ENCODE measurements at places on chromosomes 3 and 15. TPM values are rescaled to one million over a fixed set of nuclear protein-coding genes. Genes with fewer than 3 reads are reported as not detected.

Gene ARPP21
- polyA plus RNA-seq, result 1.0 TPM

GRCh38 chr3:187434524-187434923 lies 66.3 kb downstream of the RTP4 start:
- no peak for DNase-seq

Gene PARP15
- polyA plus RNA-seq, result 0.25 TPM

- DNase-seq, result no peak
Observed at GRCh38 chr3:144141496-144141895, 169.9 kb downstream of the DIPK2A start.

GRCh38 chr15:40846841-40847222 lies 3.0 kb downstream of the SPINT1 start:
- no peak for DNase-seq

DNA sequence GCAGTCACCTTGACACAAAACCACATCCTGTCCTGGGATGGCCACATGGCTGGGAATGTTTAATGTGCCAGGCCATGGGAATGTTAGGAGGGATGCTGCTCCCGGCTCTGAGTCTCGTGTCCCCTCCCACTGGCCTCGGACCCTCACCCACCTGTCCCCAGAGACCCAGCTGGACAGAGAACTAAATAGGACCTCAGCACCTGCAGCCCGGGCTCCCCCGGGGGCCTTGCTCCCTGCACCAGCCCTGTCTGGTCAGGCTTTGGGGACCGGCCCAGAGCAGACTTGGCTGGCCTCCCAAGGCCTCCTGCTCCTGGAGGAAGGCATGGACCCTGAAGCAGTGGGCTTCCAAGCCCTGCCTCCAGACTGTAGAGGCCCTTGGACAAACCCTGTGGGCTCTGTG lies 100.0 kb upstream of the IQSEC1 start:
- DNase-seq, result no peak

GRCh38 chr3:43413676-43414368 lies 127.5 kb downstream of the SNRK start:
- no peak for DNase-seq

DNA sequence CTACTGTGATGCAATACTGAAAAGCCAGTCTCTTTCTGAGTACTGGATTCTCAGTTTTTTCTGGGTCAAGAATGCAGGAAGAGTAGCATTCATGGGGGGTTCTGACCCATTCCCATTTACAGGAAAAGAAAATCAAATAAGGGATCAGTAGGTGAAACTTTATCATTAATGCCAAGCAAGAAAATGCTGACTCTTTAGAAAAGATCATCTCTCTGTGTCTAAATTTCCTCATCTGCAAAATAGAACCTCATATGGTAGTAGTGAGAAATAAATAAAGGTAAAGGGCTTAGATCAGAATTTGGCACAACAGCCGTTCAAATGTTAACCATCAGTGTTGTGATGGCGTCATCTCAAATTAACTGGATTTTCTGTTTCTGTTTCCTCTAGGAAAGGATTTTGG lies 807.6 kb upstream of the LMCD1 start:
- DNase-seq, result no peak
